ENCODE measurements at places on chromosomes 12 and 14. TPM values are rescaled to one million over a fixed set of nuclear protein-coding genes. Genes with fewer than 3 reads are reported as not detected.

DNA sequence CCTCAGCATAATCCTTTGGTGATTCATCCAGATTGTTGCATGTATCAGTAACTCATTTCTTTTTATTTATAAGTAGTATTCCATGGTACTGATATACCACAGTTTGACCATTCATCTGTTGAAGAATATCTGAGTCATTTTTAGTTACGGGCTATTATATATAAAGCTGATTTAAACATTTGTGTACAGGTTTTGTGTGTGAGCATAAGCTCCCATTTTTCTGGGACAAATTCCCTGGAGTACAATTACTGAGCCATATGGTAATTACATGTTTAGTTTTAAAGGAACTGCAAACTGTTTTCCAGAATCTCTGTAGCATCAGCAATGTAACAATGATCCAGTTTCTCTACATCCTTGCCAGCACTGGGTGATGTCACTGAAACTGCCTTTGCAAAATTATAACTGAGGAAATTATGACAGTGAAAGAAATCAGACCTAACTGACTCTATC, 236.2 kb upstream of the KRR1 start:
- no peak for DNase-seq

- no peak for DNase-seq
These were observed 6.3 kb downstream of the CALCOCO1 start for GRCh38 chr12:53720946-53721345.

GRCh38 chr12:3464561-3464960, 26.4 kb upstream of the PRMT8 start:
- DNase-seq = no peak

- DNase-seq = no peak
These were observed 120.8 kb downstream of the RALGAPA1 start for GRCh38 chr14:35688126-35688826.

GRCh38 chr12:47729233-47729632, 3.9 kb upstream of the ENDOU start:
- no peak for DNase-seq

GRCh38 chr12:115763982-115764621, 513.4 kb downstream of the MED13L start:
- DNase-seq = no peak

DNA sequence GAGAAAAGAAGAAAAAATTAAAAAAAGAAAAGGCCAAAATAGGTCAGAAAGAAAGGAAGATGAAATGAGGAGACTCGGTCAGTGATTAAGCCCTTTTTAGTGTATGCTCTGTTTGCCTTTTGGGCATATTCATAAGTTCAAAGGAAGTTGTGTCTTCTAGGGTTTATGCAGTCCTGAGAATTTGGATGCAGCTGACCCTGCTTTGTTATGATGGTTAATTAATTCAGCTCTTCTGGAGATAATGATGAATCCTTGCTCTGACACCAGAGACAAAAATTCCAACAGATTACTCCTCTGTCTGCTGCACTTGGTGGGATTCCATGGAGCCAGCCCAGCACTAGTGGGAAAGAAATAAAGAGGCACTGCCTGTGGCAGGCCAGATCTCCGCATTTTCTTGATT, 4.5 kb upstream of the SLC7A8 start:
- DNase-seq = no peak

RALGAPA1 gene
- 24.5 TPM for polyA plus RNA-seq

LRRK2 gene
- 4.5 TPM for polyA plus RNA-seq
